ENCODE measurements at places on chromosomes 5 and 9.

DNA sequence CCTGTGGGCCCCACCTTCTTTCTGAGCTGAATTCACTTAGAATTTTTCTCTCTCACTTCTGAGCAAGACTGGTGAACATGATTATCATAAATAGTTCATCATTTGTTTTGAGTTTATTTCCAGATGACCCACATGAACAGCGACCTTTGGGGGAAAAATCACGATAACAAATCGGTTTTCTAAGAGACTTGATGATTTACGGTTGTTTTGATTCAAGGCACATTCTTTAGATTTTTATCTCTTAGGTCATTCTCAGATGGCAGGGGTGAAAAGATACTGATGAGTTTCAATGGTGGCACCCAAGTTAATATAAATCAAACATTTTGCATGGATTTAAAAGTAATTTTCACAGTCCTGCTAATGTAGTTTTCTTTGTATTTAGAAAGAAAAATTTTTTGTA lies 95.1 kb downstream of the DMXL1 start:
- DNase-seq = no peak

DNA sequence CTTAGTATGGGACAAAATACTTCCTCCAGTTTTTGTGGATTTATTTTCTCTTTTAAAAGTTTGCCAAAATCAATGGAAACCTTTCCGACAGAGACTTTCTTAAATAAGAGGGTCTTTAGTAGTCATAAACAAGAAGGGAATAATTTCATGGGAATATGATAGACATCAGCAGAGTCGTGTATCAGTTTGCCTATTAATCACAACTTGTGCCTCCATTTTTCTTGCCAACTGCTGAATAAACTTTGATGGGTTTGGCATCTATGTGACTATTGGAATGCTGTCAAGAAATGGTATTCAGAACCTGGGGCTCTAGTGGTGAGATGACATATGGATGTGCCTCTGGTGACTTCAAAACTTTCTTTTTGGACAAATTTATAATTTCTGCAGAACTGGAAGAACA lies 1668.2 kb downstream of the MAT2B start:
- DNase-seq = no peak

DNA sequence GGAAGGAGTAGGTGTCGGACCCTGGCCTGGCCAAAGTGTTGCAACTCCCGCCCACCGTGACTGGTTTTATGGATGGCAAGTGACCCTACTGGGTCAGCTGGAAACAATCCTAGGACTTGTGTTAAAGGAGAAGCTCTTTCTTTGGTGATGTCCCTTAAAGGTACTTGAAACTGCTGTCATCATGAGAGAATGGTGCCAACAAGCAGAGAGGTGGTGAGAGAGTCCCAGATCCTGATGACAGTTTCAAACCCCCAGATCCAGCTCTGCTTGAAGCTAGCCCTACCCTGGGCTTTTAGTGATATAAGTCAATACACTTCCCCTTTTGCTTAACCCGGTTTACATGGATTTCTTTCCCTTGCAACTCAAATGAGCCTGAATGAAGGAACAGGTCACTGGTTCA lies 72.5 kb upstream of the UBTD2 start:
- no peak for DNase-seq

DNA sequence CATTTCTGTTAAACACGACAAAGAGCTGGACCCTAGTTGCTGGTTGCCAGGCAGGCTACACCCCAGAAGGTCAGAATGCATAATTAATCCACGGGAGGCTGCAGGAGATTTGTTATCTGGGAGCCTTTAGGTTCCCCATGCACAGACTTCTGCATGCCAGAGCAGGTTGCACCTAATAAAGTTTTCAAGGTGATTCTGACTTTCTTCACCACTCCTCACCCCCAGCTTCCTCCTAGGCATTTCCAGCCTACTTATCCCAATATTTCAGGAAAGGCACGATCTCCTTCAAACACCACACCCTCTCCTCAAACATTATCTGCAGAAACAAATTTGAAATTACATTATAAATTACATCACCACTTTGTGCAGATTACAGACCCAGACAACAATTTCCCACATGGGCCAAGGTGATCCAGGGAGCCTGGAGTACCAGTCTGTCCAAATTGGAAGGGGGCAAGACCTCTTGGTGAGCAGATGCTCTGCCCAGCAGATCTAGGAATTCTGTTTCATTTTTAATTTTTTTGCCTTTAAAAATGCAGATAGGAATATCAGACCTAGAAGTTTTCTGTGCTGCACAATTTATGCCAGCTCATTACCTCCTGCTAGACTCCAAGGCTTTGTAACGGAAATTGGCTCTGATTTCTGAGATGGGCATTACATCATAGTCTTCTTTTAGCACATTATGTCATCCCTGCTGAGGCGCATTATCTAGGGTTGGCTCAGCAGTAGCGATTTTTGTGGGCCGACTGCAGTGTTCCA lies 363.4 kb upstream of the SLC30A5 start:
- peak; percentile 86 for DNase-seq

DNA sequence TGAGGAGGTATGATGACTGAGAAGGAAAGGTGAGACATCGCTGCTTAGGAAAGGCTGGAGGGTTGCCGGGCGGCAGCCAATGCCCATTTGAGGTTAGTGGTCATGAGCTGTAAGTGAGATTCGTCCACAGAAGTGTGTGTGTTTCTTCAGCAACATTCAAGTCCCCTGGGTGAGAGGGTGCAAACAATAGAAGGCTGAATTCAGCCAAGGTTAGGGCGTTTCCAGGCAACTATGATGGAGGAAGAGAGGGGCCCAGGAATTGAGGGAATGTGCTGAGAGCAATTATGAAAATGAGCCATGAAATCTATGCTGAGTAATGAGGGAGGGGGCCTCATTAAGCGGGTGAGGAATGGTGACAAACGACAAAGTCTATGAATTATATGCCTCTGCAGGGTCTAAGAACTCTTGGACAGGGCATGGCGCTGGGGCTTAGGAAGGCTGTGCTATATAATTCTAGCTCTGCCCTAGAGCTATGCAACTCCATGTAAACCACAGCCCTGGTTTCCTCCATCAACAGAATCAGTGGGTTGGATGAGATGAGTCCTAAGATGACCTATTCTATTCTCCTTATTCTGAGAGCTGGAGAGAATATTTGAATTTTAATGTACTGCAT lies 96.0 kb downstream of the SLIT3 start:
- DNase-seq = no peak

- no peak for DNase-seq
Observed at GRCh38 chr9:76618762-76619161, 145.5 kb upstream of the PCA3 start.

GRCh38 chr5:8474569-8474930 lies 605.6 kb downstream of the MTRR start:
- no peak for DNase-seq

- no peak for DNase-seq
Observed at GRCh38 chr5:180085837-180086236, 14.3 kb upstream of the RNF130 start.

GRCh38 chr5:178418471-178419010 lies 171.7 kb downstream of the COL23A1 start:
- no peak for DNase-seq

GRCh38 chr5:28391277-28391676 lies 1352.9 kb upstream of the CDH9 start:
- DNase-seq = no peak

DNA sequence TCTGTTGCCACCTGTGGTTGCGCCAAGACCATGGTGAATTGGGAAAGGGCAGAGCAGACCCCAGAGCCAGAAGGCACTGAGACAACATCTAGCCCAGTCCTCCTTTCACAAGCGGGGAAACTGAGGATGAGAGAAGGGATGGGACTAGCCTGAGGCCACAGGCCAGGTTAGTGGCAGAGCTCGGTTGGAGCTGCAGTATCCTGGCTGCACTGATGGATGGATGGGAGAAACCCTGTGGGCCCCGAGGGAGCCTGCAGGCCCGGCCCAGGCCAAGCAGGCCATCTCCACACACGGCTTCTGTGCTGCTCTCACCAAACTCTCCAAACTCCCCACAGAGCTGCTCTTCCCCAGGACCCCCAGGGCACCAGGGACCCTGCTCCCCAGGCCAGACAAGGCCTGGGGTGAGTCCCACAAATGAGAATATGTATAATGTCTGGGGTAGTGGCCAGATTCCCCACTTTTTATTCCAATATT lies 60.2 kb downstream of the TSTD2 start:
- no peak for DNase-seq

DNA sequence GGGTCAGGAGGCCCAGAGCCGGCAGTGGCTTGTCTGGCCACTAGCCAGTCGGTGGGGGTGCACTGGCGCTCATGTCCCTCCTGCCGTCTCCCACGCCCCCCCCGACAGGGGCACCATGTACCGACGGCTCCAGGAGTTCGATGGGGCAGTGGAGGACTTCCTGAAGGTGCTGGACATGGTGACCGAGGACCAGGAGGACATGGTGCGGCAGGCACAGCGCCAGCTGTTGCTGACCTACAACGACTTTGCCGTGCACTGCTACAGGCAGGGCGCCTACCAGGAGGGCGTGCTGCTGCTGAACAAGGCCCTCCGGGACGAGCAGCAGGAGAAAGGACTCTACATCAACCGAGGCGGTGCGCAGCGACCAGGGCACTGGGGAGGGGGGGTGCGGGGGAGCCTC lies 8.1 kb downstream of the TTC16 start:
- no peak for DNase-seq

- no peak for DNase-seq
Observed at GRCh38 chr5:56286015-56286884, 53.1 kb upstream of the ANKRD55 start.

DNA sequence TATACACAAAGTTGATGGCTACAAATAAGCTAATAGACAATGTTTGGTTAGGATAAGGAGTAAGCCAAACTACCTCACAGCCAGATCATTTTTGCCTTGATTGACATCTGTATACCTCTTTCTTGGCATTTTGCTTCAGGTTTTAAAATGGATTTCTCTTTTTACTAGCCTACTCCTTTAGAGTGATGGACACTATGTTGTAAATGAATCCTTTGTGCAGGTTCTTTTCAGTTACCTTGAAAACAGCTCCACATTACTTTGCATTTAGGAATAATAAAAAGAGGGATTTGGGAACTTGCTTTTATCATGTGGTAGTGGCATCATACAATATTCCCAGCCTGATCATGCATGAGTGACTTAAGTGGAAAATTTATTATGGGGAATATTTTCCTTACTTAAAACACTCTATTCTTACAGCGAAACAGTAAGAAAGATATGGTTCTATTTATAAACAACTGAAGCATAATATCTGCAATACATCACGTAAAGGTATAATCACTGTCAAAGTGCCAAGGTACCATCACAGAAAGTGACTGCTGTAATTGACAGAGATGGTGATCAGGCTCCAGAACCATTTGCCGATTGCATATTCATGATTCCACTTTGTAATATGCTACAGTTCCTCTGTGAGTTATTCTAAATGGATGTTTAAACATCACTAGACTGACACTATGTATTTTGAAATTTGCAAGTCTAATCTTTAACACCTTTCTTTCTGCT lies 327.0 kb downstream of the DMRTA1 start:
- DNase-seq = no peak

DNA sequence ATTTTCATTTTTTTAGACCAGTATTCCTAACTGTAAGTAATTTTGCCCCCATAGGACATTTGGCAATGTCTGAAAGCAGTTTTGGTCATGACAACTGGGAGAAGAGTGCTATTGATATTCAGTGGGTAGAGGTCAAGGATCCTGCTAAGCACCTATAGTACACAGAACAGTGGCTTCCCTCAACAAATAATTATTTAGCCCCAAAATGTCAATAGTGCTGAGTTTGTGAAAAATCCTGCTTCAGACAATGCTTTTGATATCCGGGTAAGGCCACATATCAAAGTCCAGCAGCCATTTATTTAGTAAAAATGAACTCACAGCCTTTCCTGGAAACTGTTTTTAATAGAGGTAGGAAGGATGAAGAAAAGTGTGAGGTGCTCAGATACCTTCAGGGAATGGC lies 8.1 kb upstream of the TARS1 start:
- no peak for DNase-seq

GRCh38 chr5:67208403-67208802 lies 11.8 kb upstream of the CD180 start:
- no peak for DNase-seq

DNA sequence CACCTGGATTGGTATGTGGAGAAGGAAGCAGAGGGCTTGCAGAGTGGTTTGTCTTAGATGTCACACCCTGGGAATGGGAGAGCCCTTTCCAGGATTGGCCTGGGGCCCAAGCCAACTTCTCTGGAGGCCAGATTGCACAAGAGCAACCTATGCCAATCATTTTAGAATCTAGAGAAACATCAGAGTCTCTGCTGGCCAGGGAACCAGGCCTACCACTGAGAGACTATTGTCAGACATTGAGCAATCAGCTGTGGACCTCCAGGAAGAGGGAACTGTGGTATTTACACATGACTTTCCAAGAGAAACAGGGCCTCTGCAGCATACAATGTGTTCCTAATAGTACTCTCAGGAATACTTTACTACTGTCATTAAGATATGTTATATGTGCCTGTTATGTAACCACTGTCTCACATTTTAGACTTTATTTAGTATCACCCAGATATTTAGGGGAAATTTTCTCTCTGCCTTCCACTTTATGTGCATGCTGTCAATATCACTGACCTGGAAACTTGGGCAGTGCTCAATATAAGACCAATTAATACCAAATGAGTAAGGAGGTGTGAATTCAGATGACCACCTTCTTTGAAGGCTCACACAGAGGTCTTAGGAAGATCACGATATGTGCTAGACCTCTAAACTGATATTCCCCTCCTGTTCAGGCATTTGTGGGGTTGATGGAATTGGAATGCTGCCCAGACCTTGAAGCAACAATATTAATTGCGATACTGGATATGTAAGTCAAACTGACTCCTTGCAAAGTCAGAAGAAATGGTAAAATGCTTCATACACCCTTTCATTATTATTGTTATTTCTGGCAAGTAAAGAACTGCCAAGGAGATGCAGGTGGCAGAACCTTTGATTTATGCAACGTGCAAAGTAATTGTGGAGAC lies 20.5 kb upstream of the CCL28 start:
- peak; percentile 99 for DNase-seq

DNA sequence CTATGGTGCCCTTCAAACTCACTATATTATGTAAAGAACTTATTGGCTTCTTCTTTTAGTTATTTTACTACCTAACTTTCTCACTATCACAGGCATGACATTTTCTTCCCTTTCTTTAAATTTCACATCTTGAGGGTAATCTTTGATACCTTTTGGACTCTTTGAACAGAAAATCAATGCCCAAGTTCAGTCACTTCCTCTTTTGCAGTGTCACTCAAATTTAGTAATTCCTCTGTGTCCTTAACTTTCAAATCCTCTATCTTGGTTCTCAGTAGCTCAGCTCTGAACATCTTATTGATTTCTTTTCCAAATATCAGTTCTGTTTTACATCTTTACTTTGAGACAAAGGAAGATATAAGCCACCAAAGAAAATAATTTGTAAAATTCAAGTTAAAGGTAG lies 25.5 kb downstream of the CNTLN start:
- DNase-seq = no peak

GRCh38 chr5:122089096-122090013 lies 11.3 kb upstream of the LOX start:
- DNase-seq = peak; percentile 20

- DNase-seq = peak; percentile 42
Observed at GRCh38 chr5:72125941-72126620, 18.8 kb downstream of the MAP1B start.

- DNase-seq = peak; percentile 91
Observed at GRCh38 chr5:14204785-14205321, 61.7 kb downstream of the TRIO start.
